ENCODE measurements at places on chromosomes 16 and 17. TPM values are rescaled to one million over a fixed set of nuclear protein-coding genes. Genes with fewer than 3 reads are reported as not detected.

GRCh38 chr17:41404024-41404671, 6.7 kb upstream of the KRT31 start:
- no peak for DNase-seq

DNA sequence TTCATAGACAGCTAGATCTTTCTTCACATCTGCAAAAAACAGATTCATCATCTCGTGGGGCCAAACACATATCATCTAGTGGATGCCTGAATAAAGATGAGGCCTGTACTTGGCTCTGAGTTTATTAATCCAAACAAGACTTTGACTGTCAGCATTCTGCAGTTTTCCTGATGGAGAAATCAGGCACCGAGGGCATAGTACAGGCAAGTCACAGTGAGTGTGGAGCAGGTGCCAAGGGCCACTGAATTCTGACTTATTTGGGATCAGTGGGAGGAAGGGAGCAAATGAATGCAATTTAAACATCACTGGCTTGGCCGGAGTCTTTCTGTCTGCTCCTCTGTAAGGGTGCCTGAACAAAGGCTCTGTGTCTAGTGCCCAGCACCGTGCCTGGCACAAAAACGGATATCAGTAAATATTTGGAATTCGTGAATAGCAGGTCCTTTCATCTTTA, 975 bp downstream of the CFAP20 start:
- no peak for DNase-seq

- peak; percentile 63 for DNase-seq
These were observed 10.5 kb upstream of the ALDOA start for GRCh38 chr16:30054959-30055553.

DNA sequence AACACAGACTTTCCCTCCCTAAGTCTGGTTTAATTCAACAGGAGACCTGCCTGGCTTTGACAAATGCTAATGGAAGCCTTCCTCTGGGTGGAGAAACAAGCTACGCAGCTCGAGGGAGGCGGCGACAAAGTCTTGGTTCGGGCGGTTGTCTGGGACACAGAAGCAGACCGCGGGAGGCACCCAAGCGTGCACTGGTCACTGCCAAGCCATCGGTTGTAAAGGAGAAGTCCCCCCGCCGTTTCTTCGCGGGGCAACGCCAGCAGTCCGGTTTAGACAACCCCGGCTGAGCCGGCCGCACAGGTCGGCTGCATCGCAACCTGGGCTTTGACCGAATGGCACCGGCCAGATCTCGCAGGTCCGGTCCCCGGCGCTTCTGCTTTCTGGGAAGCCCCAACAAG, 586 bp downstream of the GLYR1 start:
- peak; percentile 11 for DNase-seq

ZNF668 gene
- total RNA-seq: 14.5 TPM

DNA sequence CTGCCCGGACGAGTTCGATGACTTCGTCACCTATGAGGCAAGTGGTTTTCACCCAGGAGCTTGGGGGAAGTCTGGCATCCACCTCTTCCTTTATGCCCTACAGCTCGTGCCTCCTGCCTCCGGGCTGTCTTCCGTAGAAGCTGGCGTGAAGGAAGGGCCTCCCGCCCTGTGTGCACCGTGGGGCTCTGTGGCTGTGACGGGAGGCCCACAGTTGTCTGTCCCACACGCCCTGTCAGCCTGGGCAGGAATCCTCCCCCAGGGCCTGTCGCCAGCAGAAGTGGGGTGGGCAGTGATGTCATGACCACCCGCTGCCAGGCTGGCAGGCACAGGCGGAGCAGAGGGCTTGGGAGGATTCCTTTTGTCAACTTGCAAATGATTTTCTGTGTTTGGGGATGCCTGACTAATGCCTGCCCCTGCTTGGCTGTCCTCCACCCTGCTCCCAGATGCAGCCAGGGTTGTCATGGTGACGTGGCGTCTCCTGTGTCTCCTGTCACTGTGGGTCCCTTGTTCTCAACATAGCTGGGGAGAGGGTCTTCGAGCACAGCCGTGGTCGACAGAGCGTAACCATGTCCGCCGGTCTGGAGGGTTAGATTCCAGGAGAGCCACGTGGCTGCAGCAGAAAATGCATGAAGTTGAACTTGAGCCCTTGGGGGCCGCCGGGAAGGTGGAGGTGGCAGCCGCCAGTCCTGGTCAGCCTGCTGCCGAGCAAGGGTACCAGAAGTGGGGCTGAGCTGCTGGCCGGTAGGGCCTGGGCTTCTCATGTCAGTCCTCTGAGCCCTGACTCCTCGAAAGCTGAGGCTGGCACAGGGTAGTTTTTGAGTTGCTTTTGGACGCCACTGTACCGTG, 46.1 kb downstream of the RAB11FIP3 start:
- DNase-seq: no peak

AGRP gene
- total RNA-seq: not detected

SCGB1C2 gene
- not detected for total RNA-seq

UMOD gene
- total RNA-seq: not detected

- DNase-seq: no peak
These were observed 65.5 kb upstream of the CREBBP start for GRCh38 chr16:3945751-3946603.

KCNJ12 gene
- not detected for total RNA-seq

AATK gene
- total RNA-seq: 0.72 TPM

DNA sequence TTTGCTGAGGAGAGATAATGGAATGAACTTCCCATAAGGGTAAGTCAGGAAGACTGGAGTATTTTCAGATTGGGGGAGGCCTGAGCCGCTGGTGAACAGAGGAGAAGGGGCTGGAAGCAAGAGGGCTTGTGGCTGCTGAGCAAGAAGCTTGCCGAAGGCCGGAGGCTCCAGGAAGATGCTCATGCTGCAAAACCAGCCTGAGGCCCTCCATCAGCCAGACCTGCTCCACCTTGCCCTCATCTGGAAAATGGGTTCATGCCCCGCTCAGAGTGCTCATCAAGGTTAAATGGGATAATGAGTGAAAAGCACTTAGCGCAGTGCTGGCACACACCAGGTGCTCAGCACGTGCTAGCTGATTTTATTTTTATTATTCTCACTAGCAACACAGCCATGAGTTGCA, 5.5 kb upstream of the ASGR1 start:
- DNase-seq: no peak

GSPT1 gene
- 154 TPM for total RNA-seq

GRCh38 chr17:79949656-79950209, 85.9 kb downstream of the TBC1D16 start:
- no peak for DNase-seq

SPPL2C gene
- total RNA-seq: not detected

DNA sequence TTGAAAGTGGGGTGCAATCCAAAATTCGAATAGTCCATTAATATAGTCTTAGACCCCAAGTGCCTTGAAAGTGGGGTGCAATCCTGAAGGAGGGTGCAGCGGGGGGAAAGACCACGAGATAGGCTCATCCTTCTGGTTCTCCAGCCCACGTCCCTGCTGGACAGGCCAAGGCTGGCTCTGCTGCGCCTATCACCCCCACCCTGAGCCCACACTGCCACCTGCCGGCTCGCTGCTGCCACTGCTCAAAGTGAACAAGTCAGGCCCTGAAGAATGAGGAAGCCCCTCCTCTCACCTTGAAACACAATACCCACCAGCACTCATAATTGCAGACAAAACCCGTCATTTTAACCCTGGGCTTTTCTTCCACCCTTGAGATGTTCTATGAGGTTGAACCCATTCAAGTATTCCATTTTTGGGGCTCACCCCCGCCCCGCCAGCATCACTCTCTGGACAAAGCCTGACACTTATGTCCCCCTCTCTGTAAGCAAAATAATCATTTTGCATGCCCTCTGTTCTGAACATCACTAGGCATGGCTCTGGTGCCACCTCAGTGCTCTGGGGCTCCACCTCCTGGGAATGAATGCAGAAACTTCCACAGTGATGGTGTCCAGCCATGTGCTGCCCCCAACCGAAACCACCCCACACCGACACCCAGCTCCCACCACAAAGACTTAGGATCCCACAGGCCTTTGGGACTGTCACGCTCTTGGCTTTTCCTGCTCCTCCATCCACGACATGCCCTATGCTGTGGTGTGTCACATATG, 56.8 kb downstream of the BEAN1 start:
- DNase-seq: peak; percentile 84

GRCh38 chr16:27718201-27719105, 168.5 kb downstream of the KATNIP start:
- DNase-seq: no peak

PRKCB gene
- 89.9 TPM for total RNA-seq

GRCh38 chr17:42659079-42659931, at the start of gene TUBG2:
TUBG2 (plus strand) TSS chr17:42659284; CDS start chr17:42659504, 220 bp downstream.
- DNase-seq: peak; percentile 74

CD300H gene
- total RNA-seq: not detected

- DNase-seq: no peak
These were observed 436.7 kb downstream of the MAF start for GRCh38 chr16:79163691-79164387.

DNA sequence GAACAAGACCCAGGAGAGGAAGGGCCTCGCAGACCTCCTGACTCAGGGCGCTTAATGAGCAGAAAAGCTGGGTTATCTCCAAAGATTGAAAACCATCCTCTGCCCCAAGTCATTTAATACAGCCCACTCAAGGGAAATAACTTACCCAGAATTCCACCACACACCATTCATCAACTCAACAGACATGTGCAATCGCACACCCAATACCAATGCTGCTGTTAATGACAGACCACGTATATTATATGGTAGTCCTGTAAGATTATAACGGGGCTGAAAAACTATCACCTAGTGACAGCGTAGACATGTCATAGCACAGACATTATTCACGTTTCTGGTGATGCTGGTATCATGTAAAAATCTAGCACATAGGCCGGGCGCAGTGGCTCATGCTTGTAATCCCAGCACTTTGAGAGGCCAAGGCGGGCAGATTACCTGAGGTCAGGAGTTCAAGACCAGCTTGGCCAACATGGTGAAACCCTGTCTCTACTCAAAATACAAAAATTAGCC, 52.5 kb upstream of the HELZ start:
- DNase-seq: no peak

- no peak for DNase-seq
These were observed 20.9 kb downstream of the OSBPL7 start for GRCh38 chr17:47800686-47801085.

DNA sequence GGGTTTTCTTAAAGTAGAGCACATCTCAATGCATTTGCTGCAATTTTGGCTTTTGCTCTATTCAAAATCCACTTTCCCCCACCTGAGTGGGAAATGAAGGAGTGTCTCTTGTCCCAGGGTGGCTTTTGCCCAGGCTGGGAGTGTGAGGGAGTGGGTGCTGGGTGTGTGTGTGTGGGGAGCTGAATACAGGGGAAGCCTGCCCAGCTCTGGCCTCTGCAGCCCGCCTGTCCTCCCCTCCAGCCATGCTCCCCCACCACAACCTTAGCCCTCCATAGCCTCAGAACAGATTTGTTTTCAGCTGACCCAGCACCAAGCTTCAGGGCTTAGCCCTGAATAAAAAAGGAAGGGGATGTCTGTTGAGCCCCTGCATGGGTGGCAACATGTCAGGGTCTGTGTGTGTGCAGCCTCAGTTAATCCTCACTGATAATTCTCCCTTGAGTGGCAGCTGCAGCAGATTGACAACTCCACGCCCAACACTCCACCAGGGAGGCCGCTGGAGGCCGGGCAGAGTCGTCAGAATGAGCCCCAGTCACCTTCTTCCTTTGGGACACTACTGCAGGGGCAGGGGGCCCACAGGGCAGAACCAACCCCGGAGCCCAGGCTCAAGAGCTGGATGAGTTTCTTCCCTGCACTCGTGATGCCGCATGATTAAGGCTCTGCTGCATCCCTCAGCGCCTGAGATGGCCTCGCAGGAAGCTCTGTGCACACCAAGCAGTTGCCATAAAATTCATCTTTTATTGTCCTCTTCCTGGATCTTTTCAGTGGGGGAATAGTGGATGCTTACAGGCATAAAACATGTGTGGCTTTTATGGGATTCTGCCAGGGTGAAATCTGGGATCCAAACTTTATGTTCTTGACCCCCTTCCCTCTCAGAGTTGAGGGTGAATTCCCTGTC, 55.0 kb downstream of the SPACA3 start:
- no peak for DNase-seq

DNA sequence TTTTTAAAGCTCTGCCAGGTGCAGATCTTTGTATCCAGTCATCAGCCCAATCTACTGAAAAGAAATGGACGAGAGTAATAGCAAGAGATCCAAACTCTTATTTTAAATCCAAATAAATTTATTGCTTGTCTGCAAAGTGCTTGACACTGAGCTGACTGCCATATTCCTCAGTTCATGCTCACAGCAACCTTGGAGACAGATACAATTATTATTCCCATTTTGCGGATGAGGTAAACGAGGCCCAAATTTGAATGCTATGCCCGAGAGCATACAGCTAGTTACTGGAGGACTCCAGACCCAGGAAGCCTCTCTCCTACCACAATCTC, 620 bp downstream of the NOB1 start:
- DNase-seq: no peak

KRTAP4-5 gene
- not detected for total RNA-seq

DNA sequence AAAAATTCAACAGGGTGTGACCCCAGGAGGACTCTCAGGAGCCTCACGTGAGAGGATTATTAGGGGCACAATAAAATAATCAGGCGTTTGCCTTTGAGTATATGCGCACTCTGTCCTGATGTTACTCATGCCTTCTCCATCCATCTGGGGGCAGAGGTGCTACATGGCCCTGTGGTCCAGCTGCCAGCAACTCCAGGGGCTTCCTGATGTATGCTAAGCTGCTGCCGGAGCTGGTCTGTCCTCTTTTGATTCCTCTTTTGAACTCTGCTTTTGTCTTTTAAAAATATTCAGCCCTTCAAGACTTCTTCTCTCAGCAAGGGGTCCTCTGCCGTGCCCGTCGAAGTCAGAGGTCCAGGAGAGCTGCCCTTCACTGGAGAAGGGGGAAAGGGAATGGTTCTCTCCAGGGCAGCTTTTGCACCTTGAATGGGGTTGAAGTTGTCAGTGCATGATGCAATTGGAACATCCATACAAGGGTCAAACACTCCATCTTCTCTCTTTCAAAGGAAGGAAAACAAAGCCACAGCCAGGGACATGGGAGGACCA, 431.4 kb downstream of the SHISA9 start:
- DNase-seq: no peak

DNA sequence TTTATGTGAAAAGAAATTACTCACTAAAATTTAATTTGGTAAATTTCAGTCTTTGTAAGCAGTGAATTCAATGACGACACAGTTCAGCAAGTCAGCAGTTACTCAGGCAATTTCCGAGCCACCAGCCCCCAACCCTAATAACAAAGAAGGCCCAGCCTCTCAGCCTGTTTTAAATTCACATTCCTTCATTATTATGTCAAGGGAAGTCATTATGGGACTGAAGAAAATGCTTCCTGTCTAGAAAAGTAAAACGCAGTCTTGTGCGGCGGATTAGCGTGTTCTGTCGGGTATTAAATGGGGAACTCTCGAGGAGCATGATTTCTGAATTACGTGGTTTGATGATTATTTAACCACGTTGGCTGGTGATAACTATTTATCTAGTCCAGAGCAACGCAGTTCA, 177.6 kb downstream of the AIPL1 start:
- DNase-seq: no peak

GRCh38 chr17:81533339-81534141, 5.4 kb downstream of the FSCN2 start:
- no peak for DNase-seq

DNA sequence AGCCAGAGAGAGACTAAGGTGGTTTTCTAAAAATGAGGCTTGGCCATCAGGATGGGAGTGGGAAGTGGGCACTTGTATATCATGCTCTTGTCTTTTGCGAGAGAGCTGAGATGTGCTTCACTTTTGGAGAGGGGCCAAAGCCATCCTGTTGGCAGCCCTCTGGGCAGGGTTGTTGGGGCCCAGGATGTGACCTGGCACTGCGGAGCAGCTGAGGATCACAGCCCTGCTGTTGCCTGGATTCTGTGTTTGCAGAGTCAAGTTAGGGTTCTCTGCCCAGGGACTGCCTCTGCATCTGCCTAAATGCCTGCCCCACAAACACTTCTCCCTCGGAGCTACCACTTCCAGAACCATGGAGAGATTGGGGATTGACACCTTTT, 71.2 kb downstream of the PLD6 start:
- DNase-seq: no peak
